Left ventricle myocardium superior (tissue), 1 donor: ENCODE measurements at places on chromosomes 6 and 20. TPM values are rescaled to one million over a fixed set of nuclear protein-coding genes. Genes with fewer than 3 reads are reported as not detected.

- DNase-seq: no peak
These were observed 1.3 kb downstream of the DSTN start for GRCh38 chr20:17571153-17571527.

FGD2 gene
- total RNA-seq: 8.0 TPM

GRCh38 chr20:34876406-34877282, at the start of gene ACSS2:
Gene ACSS2 (plus strand): TSS chr20:34876612. CDS start chr20:34876646, 34 bp downstream.
- DNase-seq: peak; percentile 99

DNA sequence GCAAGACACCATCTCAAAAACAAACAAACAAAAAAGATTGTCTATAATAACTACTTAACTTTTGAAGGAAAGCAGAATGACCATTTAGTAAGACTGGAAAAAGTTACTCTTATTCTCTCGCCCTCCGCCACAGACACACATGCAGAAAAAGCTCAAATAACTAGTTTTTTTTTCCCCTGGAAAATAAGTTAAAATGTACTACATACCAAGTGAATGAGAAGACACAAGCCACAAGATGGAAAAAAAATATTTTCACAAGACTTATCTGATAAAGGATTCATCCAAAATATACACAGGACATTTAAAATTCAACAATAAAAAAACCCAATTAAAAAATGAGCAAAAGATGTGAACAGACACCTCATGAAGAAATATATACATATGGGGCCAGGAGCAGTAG, 31.9 kb downstream of the NUDT3 start:
- no peak for DNase-seq

PTCRA gene
- not detected for total RNA-seq

TREM1 gene
- total RNA-seq: 0.92 TPM

DZANK1 gene
- 0.50 TPM for total RNA-seq

GRCh38 chr6:26122005-26122388, 34.8 kb downstream of the HFE start:
- DNase-seq: no peak

DNA sequence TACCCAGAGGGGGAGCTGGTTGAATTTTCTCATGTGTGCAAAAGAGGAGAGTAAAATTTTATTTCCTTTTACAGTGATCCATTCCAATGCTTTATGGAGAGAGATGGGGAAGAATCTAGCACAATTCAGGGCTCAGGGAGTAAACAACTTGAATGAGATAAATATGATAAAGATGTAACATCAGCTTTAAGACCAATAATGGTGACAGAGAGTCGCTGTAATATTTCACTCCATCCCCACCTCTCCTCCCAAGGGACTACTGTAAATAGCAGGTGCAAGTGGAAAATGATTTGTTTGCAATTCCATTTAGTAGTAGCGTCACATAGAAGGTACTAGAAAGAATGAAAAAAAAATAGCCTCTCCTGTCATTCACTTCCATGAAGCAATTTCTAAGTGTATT, 4.8 kb downstream of the CRISP3 start:
- DNase-seq: no peak

- no peak for DNase-seq
These were observed 440.4 kb downstream of the EPM2A start for GRCh38 chr6:145294942-145295341.

TTLL9 gene
- not detected for total RNA-seq

DNA sequence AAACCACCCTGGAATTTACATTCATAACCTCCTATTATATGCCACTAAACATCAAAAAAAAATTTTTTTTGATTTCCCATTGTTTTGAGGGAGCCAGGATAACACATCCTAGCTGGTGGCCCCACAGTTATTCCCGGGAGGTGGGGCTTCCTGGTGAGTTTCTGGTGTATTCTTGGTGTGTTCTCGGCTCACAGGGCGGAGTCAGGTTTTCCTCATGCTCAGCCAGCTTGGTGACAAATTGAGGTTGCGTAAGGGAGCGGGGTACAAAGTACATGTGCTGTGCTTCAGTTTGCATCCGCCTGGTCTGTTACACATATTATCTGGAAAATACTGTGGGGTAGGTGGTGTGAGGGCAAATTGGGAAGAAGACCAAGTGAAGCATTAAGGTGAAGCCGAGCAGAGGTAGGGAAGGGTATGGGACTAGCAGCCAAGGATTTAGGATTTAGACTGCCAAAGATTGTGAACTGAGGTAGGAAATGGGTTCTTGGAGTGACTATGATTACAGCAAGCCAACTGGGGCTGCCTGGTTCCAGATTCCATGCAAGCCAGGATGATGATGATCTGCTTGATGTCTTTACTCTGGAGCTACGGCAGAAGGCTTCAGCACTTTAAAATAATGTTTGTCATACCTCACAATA, 46.2 kb upstream of the EEF1A1 start:
- peak; percentile 54 for DNase-seq

DNA sequence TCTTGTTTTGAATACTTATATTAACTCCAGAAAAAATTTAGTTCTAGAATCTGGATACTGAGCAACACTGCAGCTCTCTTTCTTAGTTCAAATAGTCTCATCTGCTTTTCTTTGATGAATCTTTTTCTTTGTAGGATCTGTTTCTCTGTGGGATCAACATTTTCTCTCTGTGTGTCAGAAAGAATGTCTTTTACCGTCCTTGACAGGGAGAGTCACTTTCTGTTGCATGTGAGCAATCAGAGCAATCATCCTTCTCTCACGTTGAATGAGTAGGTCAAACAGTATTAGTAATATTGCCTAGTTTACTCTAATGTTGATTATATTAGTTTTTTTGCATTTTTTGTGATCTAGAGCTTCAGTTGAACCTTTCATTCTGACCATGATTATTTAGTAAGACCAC, 130.9 kb downstream of the TRMT11 start:
- no peak for DNase-seq

DNA sequence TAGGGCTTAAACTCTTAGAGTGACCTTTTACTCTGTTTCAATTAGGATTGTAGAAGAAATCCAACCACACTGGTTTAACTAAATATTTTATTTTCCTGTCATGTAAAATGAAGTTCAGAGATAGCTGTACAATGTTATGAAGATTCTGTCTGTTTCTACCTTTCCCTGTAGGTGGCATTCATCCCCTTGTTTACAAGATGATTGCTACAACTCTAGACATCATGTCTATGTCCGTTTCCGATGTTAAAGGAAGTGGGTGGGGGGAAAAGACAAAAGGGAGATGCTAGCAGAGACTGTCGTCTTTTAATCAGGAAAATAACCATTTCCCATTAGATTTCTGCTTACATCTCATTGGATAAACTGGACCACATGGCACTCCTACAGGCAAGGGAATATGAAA, 30.9 kb upstream of the RIMS1 start:
- no peak for DNase-seq

GRCh38 chr6:26064619-26065257, 22.5 kb upstream of the HFE start:
- no peak for DNase-seq

GRCh38 chr20:15618110-15618509, 955.1 kb downstream of the KIF16B start:
- DNase-seq: no peak

- peak; percentile 83 for DNase-seq
These were observed 162.2 kb downstream of the TBXT start for GRCh38 chr6:166005401-166005943.

CRISP3 gene
- total RNA-seq: not detected

DNA sequence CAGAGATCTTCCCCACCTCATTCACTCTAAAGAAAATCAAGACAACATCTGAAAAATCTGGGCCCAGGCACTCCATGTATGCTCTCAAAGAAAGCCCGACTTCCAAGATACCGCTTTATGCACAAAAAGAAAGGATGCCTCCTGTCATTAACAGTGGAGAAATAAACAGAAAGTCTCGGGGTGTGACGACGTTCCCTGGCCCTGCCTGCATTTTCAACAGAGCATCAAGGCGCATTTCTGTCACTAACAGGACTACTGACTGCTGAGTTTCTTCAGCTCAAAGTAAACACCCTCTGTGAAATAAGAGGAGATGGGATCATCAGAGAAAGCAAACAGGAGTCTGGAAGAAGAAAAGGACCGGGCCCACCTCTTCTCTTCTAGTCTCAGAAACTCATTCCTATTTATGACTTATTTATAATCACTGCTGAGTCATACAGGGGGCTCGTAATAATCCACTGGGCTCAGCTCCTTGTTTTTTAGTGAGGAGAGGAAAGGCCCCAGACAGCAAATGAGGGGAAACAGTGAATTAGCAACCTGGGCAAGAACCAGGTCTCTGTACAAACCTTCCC, 99.7 kb downstream of the ZMYND8 start:
- no peak for DNase-seq

PRL gene
- total RNA-seq: not detected

- no peak for DNase-seq
These were observed 635 bp downstream of the SLC35B3 start for GRCh38 chr6:8434727-8435092.

- no peak for DNase-seq
These were observed 28.1 kb downstream of the NRSN1 start for GRCh38 chr6:24154121-24154520.

GRCh38 chr6:49551866-49552129, 1.3 kb downstream of the C6orf141 start:
- no peak for DNase-seq

GRCh38 chr20:38825901-38826625, 20.6 kb downstream of the PPP1R16B start:
- no peak for DNase-seq

GRCh38 chr6:170208182-170208601, 82.7 kb downstream of the DLL1 start:
- peak; percentile 13 for DNase-seq

DNA sequence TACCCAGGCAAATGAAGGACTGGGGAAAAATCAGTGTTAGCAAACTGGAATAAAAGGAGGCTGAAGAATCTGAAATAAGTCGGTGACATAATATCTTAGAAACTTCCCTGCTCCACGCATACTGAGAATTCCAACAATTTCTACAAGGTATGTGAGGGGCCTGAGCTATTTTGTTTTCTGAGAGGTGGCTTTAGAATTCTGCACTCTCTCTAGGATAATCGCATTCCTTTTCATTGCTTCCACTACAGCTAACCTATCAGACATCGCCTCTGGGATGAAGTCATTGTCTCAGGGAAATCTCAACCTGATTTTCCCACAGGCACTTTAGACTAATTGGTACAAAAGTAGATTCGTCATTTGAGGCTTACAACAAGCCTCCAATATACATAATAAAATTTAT, 740.8 kb downstream of the PHF3 start:
- DNase-seq: no peak

DNA sequence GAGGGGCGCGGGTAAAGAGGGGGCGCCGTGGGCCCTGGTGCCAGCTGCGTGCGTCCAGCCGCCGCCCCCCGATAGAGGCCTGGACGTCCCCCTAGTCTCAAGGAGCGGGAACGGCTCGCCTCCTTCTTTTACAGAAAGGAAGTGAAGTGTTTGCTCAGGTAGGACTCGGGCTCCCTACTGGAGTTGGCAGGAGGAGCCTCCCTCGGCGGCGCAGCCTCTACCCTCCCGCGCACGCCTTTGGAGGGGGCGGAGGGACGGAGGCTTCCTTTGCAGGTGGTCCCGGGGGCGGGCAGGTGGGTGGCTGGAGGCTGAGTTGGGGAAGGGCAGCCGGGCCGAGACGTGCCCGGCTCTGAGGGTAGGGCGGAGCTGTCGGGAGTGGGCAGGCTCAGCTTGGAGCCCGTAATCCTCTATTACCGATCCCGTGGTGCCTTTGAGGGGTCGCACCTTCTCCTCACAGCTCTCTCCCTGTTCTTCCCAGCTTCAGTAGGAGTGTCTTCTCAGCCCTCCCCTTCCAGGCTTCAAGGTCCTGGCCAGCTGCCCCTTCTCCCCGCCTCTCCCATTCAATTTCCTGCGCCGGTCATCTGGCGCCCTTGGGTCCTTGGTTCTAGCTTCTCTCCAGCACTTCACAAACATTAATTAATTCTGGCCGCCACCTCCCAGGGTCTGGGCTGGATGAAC, 728 bp downstream of the ITPR3 start:
- DNase-seq: peak; percentile 65

DNA sequence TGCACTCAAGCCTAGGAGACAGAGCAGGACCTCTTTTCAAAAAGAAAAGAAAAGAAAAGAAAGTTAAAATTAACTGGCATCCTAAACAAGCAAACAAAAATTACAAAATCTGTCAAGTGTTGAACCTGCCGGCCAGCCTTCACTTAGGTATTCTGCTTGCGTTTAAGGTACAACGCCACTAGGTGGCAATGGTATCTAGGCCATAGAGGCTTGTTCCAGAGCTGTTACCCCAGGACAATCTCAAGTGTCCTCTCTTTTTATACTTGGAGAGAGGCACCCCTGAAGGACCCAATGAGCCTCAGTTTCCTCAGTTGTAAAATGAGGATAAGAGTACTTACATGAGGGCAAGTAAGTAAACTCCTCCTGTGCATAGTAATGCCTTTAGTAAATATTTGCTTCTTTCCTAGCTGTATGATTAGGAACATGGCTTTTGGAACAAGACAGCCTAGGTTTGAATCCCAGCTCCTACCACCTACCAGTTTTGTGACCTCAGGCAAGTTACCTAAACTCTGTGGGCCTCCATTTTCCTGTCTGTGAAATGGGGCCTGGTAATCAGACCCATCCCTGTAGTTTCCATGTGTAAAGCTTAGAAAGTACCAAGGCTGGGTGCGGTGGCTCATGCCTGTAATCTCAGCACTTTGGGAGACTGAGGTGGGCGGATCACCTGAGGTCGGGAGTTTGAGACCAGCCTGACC, 5.8 kb upstream of the PACSIN1 start:
- no peak for DNase-seq

DNA sequence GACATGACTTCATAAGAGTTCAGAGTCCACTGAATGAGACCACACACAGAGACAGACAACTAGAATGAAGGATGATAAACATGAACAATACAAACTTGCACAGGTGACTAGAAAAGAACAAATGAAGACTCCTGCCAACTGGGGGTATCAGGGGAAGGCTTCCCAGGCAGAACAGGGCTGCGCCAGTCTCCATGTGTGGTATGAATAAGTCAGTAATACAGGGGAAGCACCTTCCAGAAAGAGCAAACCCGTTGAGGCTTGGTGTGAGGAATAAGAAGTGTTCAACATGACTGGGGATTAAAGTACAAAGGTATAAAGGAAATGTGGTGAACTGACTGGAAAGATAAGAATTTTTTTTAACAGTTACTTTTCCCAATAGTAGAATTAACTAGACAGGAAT, 3.7 kb upstream of the SLC17A2 start:
- no peak for DNase-seq

DNA sequence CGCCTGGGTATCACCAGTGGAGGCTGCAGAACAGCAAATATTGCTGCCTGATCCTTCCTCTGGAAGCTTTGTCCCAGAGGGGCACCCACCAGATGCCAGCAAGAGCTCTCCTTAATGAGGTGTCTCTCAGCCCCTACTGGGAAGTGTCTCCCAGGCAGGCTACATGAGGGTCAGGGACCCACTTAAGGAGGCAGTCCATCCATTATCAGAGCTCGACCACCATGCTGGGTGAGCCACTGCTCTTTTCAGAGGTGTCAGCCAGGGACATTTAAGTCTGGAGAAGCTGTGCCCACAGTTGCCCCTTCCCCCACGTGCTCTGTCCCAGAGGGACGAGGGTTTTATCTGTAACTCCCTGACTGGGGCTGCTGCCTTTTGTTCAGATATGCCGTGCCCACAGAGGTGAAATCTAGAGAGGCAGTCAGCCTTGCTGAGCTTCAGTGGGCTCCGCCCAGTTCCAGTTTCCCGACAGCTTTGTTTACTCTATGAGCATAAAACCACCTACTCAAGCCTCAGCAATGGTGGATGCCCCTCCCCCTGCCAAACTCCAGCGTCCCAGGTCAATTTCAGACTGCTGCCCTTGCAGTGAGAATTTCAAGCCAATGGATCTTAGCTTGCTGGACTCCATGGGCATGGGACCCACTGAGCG, 25.9 kb upstream of the AIG1 start:
- no peak for DNase-seq
